Renal pelvis (tissue), 12 donors: ENCODE measurements at places on chromosomes 4 and X. TPM values are rescaled to one million over a fixed set of nuclear protein-coding genes. Genes with fewer than 3 reads are reported as not detected.

Gene NAT8L
- 7.9 TPM for polyA plus RNA-seq

Gene TCEAL6
- polyA plus RNA-seq: not detected

Gene SPACA5
- polyA plus RNA-seq: 0.31 TPM

Gene XKRX
- 0.37 TPM for polyA plus RNA-seq

Gene GABRQ
- polyA plus RNA-seq: 0.90 TPM

- no peak for DNase-seq
Measured at GRCh38 chr4:4455210-4455865, 68.4 kb downstream of the NSG1 start.

GRCh38 chrX:77342004-77342403 lies 105.2 kb upstream of the FGF16 start:
- DNase-seq: peak; percentile 3

GRCh38 chrX:15653961-15654360 lies 10.6 kb downstream of the CLTRN start:
- no peak for DNase-seq

DNA sequence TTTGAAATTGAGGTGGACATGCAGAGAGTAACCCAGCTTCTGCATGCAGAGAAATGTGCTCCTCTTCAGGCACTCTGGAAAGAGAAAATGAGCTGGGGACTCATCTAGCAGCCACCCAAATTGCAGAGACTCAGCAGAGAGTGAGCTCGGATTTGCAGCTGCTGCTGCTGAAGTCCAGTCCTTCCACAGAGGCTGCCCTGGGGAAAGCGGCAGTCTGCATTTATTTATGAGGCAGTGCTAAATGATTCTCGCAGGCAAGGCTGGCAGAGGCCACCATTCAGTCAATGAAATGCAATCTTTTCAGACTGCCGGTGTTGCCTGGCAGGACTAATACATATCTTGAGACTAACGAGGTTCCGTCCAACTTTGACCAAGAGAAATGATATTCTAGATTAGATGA lies 404.8 kb downstream of the NLGN4X start:
- DNase-seq: no peak

GRCh38 chrX:100870527-100870926 lies 3.6 kb downstream of the NOX1 start:
- no peak for DNase-seq

- no peak for DNase-seq
Measured at GRCh38 chr4:40224432-40224831, 27.6 kb downstream of the RHOH start.

DNA sequence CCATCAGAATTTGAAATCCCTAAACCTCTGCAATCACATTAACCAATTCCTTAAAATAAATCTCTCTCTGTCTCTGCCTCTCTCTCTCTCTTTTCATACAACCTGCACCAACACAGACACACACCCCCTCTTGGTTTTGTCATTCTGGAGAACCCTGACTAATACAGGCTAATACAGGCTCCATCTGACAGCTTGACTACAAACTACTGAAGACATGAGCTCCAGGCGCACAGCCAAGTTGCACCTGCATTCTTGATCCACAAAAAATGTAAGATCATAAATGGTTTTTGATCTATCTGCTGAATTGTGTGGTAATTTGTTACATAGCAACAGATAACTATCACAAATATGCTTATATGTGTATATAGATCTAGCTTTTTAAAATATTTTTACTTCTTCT lies 2414.2 kb downstream of the PCDH7 start:
- no peak for DNase-seq

DNA sequence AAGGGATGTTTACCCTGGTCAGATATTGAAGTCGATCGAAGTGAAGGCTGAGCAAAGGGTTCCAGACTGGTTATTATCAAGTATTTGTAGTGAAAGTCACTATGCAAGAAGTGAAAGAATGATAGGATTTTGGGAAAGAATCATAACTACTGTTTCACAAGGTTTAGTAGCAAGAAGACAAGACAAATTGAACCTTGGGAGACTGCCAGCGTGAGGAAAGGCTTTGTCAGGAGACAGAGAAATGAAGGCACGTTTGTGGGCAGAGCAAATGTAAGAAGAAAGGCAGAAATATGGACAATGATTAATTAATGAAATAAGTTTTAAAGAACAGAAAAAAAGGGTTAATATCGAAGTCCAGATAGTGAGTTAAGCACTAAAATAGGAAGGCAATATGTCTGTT lies 456.8 kb downstream of the TRIML1 start:
- DNase-seq: no peak

DNA sequence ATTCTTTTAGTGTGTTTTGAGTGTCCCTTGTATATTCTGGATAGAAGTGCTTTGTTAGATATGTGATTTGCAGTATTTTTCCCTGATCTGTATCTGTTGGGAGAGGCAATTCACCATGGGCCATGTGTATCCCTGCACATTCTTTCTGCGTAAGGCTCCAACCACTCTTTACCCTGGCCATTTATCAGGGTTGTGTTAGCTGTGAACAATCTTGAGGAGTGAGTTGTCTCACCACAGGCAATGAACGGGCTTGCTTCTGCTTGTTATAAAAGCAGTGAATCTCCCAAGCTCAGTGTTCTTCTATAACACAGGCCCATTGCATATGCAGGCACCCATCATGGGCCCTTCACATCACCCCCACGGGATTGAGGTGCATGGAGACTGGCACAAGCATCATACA lies 18.9 kb upstream of the SMIM10 start:
- DNase-seq: no peak

DNA sequence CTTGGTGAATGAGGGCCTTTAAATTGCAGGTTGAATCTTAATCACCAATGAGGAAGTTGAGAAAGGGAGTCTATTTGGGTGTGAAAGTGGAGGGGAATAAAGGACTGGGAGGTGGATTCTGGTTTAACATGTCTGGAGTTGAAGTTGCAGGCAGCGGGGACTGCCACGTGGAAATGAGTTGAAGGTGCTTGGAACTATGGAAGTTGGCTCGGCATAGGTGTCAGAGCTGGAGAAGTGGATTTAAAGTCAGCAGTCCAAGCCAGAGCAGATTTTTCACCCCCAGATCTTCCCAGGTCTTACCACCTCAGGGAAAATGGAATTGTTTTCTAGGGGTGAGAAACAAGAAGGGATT lies 44.9 kb downstream of the TIGD4 start:
- DNase-seq: no peak

DNA sequence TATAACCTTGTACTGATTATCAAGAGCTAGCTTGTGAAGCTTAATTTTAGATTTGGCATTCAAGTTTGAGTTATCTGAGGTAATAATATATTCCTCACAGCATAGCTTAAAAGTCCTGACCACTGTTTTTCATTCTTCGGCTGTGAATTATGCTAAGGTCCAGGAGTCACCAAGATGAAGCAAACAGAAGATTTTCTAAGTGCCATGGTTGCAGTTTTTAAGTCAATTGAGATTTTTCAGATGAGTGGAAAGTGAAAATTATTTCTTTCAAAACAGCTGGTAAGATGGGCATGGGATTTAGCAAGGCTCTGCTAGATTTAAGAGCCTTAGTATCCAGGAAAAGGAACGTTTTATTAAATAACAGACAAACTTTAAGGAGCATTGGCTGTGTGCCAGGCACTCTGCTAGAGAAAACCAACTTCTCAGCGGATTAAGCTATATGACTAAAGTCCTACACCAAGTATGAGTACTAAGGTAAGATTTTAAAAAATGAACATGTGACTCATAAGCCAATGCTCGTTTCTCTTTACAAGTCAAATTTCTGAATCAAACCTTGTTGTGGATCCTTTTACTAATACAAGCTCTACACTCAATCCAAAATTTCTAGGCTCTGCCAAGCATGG lies 149.9 kb upstream of the IL15 start:
- no peak for DNase-seq

DNA sequence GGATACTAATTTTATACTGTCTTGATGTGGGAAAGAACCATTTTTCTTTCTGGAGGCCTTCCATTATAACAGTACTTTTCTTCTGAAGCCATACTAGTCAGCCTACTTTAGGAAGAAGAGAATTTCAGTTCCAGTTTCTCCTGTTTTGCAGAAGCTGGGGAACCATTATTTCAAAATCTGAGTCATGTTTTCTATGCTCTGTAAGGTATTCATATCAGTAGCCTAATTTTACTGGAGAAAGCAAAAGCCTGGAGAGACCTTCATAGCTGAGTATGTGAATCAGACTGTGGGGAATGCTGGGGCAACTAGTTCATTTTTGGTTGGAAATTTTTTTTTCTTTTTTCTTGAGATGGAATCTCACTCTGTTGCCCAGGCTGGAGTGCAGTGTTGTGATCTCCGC lies 22.4 kb downstream of the AFF1 start:
- no peak for DNase-seq
